ENCODE measurements at places on chromosomes 1 and 21. TPM values are rescaled to one million over a fixed set of nuclear protein-coding genes. Genes with fewer than 3 reads are reported as not detected.

GRCh38 chr1:209607102-209607794, 23.7 kb downstream of the CAMK1G start:
- no peak for DNase-seq

DNA sequence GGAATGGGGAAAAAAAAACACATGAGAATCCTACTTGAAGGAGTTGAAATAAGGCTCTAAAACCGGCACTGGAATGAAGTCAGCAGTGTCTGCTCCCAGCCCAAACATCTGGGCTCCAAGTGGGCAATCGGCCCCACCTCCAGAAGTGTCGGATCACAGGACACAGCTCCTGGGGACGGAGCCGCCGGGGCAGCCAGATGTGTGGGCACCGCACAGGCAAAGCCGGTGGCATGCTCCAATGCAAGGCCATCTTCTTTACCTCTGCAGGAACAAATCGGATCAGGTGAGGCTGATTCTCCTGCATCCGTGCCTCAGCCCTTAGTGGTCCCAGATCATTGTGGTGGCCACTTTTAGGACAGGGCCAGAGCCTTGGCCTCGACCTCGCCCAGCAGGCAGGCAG, 156.7 kb downstream of the PRDM16 start:
- no peak for DNase-seq

GRCh38 chr1:220420726-220421125, 107.2 kb upstream of the MARK1 start:
- no peak for DNase-seq

- DNase-seq = no peak
Observed at GRCh38 chr1:201779351-201779880, 49.5 kb upstream of the IPO9 start.

- DNase-seq = no peak
Observed at GRCh38 chr1:14869187-14869586, 270.7 kb downstream of the KAZN start.

- peak; percentile 25 for DNase-seq
Observed at GRCh38 chr21:33894736-33895288, 20.8 kb downstream of the ATP5PO start.

The TMEM240 gene
- 16.3 TPM for total RNA-seq

The MTARC1 gene
- total RNA-seq = 19.6 TPM

All from frontal cortex (tissue), 4 donors.